ENCODE measurements at places on chromosomes 4 and X. TPM values are rescaled to one million over a fixed set of nuclear protein-coding genes. Genes with fewer than 3 reads are reported as not detected.

KLHL4 gene
- total RNA-seq: 49.3 TPM

PROM1 gene
- total RNA-seq: 53.4 TPM

DNA sequence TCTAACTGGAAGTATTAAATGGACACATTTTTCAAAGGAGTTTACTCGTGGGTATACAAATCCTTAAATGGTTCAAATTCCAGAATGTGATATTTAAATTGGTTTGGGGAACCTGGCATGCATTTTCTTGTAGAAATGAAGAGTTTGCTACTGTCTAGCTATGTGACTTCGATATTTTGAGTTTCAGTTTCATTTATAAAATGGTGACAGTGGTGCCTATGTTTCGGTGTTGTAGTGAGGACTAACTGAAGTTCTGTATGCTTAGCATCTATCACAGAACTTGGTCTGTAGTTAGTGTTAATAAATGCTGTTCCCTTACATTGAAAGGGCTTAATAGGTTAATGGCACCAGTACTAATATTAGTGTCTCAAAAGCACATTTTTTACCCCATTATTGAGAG is 29.4 kb downstream of the TRPC5 start:
- no peak for DNase-seq

DNA sequence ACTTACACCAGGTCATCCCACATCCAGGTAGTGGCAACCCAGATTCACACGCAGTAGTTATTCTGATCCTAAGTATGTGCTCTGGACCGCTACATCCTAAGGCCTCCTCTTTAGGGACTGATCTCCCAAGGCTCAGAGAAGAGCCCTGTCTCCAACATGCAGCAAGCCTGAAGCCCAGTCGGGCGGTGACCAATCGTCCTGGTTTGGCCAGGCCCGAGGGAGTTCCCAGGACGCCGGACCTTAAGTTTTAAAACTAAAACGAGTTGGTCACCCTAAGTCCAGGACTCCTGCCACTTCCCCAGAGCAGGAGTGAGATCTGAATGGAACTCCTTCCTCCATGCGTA is 385 bp downstream of the LYAR start:
- no peak for DNase-seq

DNA sequence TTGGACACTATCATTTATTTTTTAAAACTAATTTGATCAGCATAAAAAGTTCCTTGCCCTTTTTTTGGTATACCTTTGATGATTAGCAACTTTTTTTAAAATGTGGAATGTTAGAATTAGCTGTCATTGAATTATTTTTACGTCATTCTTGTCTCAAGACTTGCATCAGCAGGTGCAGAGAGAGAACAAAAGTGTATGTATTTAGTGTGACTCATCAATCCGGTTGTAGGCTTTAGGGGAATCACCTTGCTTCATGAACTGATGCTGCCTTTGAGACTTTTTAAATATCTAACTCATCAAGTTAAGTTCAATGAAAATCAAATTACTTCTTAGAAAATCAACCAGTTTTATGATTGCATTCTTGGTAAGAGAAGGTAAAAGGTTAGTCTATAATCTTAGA is 125.1 kb downstream of the ARX start:
- no peak for DNase-seq

ZNF330 gene
- 60.6 TPM for total RNA-seq

GRCh38 chr4:52716364-52717151 is 34.7 kb downstream of the ERVMER34-1 start:
- DNase-seq: no peak

PRDM5 gene
- total RNA-seq: 17.3 TPM
